Colonic mucosa (tissue), 4 donors: ENCODE measurements at places on chromosomes 16 and 17.

DNA sequence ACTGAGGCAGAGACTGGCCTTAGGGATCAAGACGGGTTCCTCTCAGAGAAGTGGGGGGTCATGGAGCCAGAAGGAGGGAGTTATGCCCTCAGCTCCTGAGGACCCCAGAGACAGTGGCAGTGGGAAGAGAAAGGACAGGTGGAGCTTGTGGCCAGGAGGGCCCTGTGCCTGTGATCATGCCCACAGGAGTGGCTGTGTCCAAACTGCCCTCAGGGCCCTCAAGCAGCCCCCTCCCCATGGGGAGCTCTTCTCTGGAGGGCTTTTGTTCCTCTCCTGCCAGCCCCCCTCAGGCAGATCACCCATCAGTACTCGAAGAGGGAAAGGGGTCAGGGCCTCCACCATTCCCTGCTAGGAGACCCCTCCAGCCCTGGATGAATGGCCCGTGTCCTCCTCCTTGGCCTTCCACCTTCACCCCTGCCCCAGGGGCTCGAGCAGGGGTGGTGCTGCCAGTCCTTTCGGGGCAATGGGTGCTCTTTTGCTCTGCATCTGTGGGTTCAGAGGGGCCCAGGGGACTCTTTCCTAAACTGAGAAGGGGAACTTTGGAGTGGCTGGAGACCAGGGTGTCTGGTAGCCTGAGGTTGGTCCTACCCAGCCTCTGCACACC lies 52.7 kb downstream of the BEAN1 start:
- DNase-seq, result no peak

- DNase-seq, result no peak
Measured at GRCh38 chr17:72362376-72363088, 241.7 kb downstream of the SOX9 start.

- DNase-seq, result peak; percentile 56
Measured at GRCh38 chr17:36602030-36602748, 806 bp downstream of the MRM1 start.

DNA sequence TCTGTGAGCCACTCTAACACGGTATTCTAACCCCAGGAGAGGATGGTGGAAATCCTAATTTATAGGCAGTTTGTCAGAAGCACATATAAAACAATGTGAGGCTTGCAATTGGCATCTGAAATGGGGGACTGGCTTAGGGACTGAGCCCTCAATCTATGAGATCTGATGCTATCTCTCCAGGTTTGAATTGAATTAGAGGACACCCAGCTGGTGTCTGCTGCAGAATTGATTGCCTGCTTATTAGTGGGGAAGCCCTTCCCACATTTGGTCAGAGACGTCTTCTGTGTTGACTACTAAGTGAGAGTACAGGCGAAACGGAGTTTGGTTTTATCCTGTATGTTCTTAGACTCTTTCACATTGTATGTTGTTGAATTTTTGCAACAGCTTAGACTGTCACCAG lies 13.6 kb upstream of the TMIGD1 start:
- no peak for DNase-seq

DNA sequence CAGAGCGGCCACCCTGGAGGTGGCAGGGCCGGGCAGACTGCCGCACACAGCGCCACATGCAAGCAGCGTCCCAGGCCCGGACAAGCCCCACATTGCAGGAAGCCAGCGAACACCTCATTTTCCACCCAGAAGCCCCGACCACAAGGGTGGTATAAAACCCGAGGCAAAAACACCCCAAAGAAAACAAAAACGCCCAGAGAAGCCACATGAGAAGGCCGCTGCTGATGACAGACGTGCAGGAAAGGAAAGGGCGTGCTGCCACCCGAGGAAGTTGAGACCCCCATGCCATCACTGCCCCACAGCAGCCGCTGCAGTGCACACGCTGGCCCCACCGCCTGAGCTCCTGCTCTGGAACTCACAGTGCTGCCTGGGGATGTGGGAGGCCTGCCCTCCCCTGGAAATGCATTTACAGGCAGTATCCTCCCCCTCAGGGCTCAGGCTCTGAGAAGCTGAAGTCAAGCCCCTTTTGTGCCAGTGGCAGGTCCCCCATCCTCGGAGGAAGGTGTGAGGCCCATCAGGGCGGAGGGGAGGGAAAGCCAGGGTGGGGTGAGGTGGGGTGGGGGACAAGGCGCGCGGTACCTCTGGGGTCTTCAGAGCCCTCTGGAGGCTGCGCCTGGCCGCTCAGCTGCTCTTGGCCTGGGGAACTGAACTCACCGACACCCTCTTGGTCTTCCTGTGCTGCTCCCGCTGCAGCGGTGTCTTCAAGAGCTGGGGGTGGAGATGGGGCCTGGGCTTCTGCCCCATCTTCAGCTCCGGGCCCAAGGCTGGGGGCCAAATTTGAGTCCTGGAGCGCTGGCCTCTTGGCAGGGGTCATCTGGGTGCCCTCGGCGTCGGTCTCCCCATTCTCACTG lies 62.0 kb downstream of the IL21R start:
- no peak for DNase-seq

DNA sequence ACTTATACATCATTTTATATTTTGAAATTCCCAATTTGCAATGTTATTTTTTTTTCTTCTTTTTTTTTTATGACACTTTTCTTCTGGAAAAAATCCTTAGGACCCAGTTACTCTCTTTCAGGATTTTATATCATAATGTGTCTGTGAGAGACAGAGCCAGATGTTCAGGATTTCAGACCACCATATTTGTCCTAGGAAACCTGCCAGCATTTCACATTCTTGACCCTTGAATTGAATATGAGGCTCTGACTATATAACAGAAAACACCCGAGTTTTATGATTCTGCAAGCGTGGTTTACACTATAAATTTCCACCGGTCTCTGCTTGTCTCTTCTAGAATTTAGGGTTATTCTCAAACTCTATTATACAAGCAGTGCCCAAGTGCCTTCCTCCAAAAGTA lies 621.0 kb downstream of the WWOX start:
- DNase-seq, result no peak

- no peak for DNase-seq
Measured at GRCh38 chr16:66948837-66949225, 12.2 kb upstream of the CES3 start.

DNA sequence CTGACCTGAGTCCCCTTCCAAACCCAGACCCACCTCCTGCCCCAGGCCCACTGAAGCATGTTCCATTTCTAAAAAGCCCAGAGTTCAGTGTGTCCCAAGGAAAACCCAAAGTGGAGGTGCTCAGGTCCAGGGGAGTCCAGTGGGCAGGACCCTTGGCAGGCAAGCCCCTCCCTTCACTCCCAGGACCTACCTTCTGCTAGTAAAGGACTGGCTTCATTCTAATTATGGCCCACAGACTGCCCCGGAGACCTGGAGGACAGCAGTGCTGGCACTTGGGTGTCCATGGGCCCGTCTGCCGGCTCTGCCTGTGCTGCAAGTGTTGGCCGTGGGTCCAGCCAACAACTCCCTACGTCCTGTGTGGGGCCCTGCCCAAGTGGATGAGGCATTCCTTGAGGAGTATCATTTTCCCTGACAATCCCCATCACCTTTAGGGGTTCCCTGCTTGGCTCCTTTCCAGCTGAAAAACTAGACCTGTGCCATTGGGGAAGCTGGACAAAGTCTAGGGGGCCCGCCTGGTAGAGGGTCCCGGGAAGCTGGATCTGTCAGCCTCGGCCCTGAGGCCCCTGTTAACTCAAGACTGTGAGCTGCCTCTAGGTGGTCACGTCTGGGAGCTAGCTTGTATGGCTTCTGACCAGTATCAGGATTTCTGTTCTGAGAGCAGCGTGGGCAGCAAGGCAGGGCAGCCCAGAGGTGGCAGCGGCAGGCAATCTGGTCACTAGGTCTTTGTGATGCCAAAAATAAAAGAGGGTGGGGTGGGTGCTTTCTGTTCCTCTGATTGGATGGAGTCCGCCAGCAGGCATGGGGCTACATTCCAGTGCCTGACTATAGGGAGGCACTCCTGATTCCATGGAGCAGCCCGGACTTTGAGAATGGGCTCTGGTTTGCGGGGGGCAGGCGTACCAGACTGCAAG lies 8.2 kb downstream of the CBX2 start:
- DNase-seq, result no peak

DNA sequence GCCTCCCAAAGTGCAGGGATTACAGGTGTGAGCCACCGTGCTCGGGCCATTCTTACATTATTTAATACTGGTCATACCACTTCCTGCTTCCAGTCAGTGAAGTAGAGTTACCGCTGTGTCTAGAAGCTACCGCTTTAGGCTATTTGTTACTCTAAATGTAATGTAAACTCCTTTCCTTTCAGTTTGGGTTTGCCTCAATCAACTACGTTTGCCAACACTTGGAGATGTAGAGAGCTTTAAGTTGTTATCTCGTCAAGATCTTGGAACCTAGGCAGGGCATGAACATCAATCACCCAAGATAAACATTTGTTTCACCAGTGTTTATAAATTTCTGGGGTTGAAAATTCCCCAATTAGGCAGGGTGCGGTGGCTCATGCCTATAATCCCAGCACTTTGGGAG lies 275.9 kb downstream of the STX8 start:
- no peak for DNase-seq

GRCh38 chr17:79192503-79193351 lies 118.1 kb downstream of the ENGASE start:
- DNase-seq, result no peak

DNA sequence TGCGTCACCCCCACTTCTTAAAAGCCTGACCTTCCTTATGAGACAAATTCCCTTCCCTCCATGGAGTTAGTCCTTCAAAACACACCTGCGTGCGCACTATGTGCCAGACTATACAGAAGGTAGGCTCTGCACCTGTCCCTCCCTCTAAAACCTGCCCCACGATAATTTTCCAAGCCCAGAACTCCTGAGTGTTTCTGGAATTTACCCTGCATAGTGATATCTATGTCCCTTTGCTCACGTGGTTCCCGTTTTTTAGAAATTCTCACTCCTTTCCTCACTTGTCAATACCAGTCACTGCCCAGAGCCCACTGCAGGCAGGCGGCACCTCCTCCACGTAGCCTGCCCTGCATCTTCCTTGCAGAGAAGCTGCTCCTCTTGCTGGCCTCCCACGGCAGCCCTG lies 82.2 kb downstream of the SLC6A2 start:
- no peak for DNase-seq

DNA sequence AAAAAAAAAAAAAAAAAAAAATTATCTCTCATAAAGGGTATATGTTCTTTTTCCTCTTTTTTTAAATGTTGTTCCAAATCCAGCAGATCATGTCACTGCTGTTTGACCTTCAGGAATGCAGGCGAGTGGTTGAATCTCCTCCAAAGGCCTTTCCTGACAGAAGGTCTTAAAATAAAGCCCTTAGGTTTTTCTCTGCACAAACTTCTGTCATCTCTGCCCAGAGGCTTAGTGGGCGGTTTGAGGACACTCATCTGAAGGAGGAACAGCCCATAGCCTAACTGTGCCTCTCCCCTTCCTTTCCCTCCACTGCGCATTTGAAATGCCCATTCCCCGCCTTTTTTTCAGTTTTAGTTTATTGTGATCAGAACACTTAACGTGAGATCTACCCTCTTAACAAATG lies 270.2 kb downstream of the TMEM114 start:
- no peak for DNase-seq

GRCh38 chr16:73093146-73094144 lies 45.5 kb upstream of the ZFHX3 start:
- no peak for DNase-seq

- no peak for DNase-seq
Measured at GRCh38 chr17:13598353-13599167, 3.2 kb downstream of the HS3ST3A1 start.

- DNase-seq, result no peak
Measured at GRCh38 chr16:10984509-10984908, 40.1 kb downstream of the CLEC16A start.

- DNase-seq, result no peak
Measured at GRCh38 chr17:71987634-71988033, 133.2 kb upstream of the SOX9 start.

DNA sequence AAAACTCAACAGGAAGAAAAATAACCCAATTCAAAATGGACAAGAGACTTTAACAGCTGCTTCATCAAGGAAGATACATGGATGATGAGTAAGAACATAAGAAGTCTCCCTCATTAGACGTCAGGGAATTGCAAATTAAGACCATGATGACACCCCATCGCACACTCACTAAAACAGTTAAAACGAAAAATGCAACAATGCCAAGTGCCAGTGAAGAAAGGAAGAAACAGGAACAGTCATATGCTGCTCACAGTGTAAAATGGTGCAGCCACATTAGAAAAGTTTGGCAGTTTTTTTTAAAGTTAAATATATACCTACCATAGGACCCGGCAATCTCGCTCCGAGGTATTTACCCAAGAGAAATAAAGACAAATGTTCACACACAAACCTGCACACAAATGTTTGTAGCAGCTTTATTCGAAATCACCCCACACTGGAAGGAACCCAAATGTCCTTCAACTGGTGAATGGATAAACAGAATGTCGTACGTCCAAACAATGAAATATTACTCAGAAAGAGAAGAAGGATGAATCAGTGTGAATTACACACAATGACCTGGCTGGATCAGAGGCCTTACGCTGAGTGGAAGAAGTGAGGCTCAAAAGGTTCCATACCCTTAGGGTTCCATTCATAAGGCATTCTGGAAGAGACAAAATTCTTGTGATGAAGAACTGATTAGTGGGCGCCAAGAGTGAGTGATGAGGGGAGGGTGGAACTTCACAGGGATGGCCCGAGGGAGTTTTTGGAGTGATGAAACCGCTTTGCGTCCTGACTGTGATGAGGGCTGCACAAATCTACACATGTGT lies 110.3 kb downstream of the C16orf95 start:
- no peak for DNase-seq
